ENCODE measurements at places on chromosomes 7 and 10. TPM values are rescaled to one million over a fixed set of nuclear protein-coding genes. Genes with fewer than 3 reads are reported as not detected.

Gene C10orf53
- total RNA-seq: not detected

Gene CPVL
- 11.4 TPM for total RNA-seq

Gene GDF10
- not detected for total RNA-seq

Gene H2AZ2
- total RNA-seq: 51.4 TPM

Gene ACTL6B
- total RNA-seq: not detected

Gene ICA1
- 9.2 TPM for total RNA-seq

Gene GNAT3
- 0.22 TPM for total RNA-seq

Gene SPDYE2B
- not detected for total RNA-seq

Gene DMBT1
- not detected for total RNA-seq

Gene ABHD11
- 16.1 TPM for total RNA-seq

Gene GIMAP4
- total RNA-seq: not detected

Gene NEUROG3
- total RNA-seq: not detected

Gene STEAP2
- 2.0 TPM for total RNA-seq

Gene MYL7
- 3.6 TPM for total RNA-seq

Gene PCDH15
- not detected for total RNA-seq

Gene PSD
- total RNA-seq: 2.3 TPM

Gene HKDC1
- under 0.01 TPM for total RNA-seq

Gene DYNC1I1
- 1.6 TPM for total RNA-seq

All from placental epithelial cell (primary cell).